Effector memory CD8-positive, alpha-beta T cell (primary cell): ENCODE measurements at places on chromosomes 2 and 18.

DNA sequence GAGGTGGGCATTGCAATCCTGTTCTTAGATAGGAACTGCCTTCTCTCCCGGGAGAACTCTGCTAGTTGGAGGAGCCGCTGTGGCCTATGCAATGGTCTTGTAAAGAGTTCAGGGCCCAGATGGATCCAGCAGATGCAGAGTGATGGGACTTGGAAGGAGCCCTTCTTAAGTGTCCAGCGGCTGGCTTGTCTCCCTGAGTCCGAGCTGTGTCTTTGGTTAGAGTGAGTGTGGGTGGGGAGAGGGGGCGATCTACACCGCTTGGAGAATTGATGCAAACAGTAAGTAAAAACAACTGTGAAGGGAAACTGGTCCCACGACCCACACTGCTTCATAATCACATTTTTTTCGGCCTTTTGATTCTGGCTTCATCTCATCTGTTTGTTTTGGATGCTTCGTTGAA lies 89.8 kb upstream of the CYRIA start:
- no peak for DNase-seq

DNA sequence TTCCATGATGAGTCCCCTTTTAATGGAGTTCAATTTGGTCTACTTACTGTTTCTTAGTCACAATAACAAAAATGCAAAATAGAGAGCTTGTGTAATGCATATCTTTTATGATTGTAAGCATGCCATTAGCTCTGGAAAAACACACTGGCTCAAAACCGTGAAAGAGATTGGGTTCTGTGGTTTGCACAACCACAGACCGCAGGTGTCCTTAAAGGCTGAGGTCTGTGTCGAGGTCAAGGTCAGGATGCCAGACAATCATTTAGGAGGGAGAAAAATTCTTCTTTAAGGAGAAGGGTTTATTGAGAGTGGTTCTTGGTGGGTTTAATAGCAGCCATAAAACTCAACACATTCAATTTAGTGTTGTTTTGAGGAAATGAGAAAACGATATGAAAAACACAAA lies 487.2 kb downstream of the GALR1 start:
- DNase-seq = no peak

DNA sequence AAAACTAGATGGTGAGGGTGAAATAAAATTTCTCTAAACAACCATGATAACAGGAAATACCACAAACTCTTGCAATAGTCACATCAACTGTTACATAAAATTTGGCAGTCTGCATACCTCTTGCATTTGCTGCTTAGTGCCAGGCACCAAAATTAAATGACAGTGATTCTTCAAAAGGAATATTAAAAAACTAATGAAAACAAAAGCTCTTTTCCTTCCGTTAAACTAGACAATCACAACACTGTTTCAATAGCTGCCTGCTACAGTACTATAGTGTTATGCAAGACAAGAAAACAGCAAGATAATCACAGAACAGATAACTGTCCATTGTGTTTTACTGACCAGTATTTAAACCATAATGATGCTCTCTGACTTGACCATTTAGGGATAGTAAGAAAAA lies 239.0 kb upstream of the SMAD7 start:
- no peak for DNase-seq

DNA sequence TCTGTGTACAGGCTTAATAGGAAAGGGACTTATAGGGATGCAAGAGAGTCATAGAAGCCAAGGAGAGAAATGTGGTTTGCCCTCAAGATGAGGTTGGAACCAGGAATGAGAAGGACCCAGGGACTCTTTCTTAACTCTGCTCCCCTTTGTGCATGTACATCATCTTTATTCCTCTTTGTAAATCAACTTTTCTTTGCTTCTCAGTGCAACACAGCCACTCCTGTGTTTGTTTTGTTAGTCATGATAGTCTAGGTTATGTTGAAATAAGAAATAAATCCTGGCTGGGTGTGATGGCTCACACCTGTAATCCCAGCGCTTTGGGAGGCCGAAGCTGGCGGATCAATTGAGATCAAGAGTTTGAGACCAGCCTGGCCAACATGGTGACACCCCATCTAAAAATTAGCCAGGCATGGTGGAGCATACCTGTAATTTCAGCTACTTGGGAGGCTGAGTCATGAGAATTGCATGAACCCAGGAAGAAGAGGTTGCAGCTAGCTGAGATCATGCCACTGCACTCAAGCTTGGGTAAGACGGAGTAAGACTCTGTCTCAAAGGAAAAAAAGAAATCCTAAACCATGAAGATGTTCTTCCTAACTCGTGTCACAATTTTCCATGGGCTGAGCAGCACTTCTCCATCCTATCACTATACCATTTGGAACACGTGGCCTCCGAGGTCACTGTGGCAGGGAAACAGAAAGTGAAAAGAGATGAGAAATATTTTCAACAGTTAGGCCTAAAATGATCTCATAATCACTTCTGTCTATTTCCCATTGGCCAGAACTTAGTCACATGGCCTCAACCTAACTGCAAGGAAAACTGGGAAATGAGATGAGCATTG lies 73.0 kb upstream of the TMEM17 start:
- no peak for DNase-seq

DNA sequence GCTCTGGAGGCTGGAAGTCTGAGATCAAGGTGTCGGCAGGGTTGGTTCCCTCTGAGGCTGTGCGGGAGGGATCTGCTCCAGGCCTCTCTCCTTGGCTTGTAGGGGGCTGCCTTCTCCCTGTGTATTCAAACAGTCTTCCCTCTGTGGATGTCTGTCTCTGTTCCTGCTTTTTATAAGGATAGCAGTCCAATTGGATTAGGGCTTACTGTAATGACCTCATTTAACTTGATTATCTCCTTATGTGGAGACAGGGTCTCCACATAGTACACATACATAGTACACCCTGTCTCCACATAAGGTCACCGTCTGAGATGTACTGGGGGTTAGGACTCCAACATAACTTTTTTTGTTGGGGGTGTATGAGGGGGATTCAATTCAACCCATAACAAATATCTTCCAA lies 30.5 kb downstream of the TCF7L1 start:
- no peak for DNase-seq

DNA sequence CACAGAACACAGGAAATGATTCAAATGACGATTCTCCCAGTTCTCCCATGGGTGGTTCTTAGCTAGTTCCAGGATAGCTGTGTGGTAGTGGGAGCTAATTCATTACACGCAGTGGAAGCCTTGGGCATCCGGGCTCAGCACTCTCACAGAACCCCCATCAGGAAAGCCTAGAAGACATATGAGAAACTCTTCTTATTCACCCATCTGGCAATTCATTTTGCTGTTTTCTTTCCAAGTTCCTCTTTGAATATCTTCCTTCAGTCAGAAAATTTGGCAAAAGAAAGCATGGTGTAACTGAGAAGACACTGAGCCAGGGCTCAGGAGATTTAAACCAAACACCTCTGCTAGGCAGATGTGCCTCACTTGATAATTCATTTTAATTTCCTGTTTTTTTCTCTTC lies 85.2 kb upstream of the FN1 start:
- no peak for DNase-seq

DNA sequence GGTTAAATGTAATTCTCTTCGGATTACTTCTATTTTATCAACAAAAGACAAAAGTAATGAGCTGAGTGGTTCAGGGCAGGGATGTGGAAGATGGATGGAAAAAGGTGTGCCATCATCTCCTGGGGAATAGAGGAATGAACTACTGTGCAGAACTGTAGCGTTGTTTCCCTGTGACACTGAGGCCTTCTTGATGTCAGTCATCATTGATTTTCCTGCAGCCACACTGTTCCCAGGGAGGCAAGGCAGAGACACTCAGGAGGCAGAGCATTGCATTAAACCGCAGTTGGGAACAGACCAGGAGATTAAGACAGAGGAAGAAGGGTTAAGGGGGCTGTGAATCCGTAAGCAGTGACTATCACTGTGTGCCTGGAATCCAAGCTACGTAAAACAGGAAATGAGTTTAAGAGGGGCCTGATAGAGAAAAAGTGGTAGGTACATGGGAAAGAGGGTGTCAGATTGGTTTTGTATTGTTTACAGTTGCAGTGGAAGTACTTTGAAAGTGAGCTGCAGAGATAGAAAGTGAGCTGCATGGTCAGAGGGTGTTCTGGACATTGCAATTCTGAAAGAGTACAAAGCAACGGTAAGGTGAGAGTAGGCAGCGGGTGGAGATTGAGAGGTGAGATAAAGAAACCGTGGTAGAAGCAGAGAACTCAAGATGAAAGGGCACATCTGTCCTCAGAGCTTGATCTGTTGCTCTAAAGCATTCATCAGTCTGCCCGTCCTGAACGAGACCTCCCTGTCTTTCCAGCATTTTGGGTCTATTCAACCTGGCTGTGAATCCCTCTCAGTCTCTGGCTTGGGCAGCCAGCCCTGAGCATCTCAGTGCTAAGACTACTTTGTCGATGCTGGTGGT lies 793.4 kb upstream of the CELF4 start:
- DNase-seq = no peak

DNA sequence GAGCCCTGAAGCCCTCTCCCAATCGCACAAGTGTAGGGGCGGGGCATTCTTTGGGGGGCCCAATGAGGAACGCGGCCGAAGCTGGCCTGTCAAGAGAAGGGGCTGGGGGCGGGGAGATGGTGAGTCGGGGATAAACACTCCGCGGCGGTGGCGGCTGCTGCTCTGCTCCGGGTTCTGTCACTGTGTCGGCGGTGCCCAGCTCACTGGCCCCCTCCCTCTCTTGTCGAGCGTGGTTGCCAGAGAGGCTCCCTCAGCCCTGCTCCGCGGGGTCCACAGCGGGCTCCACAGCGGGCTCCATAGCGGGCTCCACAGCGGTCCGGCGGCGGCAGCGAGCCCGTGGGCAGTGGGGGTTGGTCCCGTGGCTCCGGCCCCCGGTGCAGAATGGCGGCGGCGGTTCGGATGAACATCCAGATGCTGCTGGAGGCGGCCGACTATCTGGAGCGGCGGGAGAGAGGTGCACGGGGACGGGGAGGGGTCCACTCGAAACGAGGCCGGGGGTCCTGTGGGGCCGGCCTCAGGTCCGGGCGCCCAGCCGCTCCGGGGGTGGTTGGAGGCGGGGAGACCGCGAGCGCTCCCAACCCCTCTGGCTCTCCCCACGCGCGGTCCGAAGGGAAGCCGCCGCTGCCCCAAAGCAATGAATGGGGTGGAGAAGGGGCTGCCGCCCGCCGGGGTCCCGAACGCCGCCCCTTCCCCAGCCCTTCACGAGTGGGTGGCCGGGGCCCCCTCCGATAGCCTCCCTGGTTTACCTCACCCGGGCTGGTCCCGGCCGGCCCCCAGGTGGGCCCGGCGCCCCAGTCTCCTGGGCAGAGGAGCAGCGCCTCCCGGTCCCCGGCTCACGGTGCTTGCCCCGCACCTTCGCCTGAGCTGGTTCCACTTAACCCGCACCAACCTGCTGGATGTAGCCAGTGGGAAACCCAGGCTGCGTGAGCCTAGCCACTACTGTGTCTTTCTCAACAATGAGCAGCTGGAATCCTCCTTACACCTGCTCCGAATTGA lies at the start of gene MXD1:
TSS of gene MXD1 (plus strand) at position 160 of the 996 bp plus-strand sequence. CDS start at position 382, 222 bp downstream.
- DNase-seq = peak; percentile 99

DNA sequence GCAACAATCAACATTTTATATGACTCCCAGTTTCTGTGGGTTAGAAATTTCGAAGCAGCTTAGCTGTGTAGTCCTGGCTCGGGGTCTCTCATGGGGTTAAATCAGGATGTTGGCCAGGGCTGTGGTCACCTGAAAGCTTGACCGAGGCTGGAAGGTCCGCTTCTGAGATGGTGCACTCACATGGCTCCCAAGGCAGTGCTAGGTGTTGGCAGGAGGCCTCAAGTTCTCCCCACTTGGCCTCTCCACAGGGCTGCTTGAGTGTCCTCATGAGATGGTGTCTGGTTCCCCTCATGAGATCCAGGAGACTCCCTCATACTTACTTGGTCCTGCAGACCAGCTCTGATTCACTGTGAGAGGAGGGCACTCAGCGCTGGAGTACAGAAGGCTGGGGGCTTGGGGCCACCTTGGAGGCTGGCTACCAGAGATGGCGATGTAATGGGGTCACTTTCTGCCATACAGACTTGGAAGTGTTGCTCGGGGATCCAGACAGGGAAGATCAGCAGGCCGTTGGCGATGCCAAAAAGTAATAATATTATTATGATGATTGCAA lies 98.8 kb downstream of the INHBB start:
- no peak for DNase-seq

- DNase-seq = no peak
These were observed 202.2 kb downstream of the TNS1 start for GRCh38 chr2:217800433-217801114.

GRCh38 chr2:85439025-85439472 lies 20.5 kb downstream of the SH2D6 start:
- DNase-seq = no peak

DNA sequence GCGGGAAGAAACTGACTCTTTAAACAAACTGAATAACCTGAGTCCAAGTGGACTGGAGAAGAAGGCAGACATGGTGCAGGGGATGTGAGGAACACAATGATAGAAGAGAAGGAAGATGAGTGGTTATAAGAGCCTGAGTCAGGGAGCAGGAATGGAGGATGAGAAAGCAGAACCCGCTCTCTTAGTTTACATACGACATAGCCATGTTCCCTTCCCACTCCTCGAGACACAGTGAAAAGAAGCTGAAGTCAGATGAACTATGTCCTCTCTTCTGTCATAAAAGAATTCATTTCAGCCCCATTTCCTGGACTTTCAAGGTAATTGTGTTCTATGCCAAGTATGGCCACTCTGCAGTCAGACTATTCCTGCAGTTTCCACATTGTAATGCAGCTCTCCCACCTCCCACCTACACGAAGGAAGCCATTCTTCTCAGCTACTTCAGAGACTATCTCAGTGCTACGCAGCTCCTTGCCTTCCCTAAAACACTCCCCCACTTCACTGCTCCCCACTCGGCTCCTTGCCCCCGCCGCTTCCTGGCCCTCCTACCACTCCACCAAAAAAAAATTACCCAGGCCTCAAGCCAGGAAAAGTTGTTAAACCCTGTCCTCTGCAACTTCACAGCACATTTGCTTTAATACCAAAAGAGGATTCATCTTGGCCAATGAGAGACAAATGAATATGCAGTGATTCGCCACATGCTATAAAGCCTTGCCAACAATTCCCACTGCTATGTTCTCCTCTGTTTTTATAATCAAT lies 323.4 kb upstream of the EPHA4 start:
- no peak for DNase-seq

- DNase-seq = no peak
These were observed 158.5 kb downstream of the TPO start for GRCh38 chr2:1571477-1572417.

GRCh38 chr2:12035956-12036639 lies 289.7 kb downstream of the LPIN1 start:
- no peak for DNase-seq

GRCh38 chr18:48762836-48763718 lies 187.7 kb downstream of the SMAD7 start:
- no peak for DNase-seq

- no peak for DNase-seq
These were observed 131.2 kb downstream of the LYPD6B start for GRCh38 chr2:149169656-149170055.

DNA sequence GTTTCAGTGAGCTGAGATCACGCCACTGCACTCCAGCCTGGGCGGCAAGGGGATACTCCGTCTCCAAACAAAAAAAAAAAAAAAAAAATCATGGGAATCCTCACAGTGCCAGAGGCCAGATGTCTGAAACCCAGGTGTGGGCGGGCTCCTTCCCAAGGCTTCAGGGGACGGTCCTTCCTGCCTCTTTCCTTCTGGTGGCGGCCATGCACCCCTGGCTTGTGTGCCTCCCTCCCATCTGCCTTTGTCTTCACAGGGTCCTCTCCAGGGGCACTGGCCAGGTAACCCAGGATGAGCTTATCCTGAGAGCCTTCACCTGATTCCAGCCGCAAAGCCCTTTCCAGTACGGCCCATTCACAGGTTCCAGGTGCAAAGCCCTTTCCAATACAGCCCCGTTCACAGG lies 40.9 kb upstream of the GPC1 start:
- no peak for DNase-seq

- DNase-seq = no peak
These were observed 340.5 kb downstream of the PARD3B start for GRCh38 chr2:204885747-204886146.
